ENCODE measurements at places on chromosomes 3 and 15.

DNA sequence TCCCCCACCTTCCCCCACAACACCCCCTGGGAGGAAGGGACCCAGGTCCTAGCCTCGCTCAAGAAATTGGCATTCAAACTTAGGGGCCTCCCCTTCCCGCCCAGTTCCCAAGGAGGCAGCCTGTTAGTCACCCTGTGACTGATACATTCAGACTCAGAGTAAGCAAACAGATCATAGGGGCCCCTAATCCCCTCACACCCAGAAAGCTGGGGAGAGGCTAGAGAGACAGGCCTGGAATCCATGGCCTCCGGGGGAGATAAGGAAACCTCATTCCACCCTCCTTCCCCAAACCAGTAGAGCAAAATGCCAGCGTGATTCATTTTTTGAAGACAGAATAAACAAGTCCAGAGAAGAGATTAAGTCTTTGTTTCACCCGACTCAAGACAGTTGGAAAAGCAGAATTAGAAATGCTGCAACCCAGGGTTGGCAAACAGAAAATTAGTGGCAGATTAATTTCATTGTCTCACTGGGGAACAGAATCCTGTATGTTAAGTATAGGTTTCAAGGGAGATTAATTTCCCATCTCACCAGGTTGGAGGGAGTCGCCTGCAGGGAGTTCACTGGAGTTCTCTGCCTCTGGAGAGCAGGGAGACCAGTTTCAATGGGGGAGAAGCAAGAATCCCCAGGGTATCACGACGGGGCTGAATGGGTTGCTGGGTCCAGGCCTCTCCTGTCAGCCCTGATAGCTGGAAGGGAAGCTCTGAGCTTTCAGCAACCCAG lies 268.3 kb downstream of the UACA start:
- no peak for DNase-seq

- DNase-seq = no peak
Observed at GRCh38 chr15:41285285-41285684, 47.1 kb downstream of the OIP5 start.

- peak; percentile 55 for DNase-seq
Observed at GRCh38 chr3:108818404-108818803, 4.2 kb upstream of the TRAT1 start.

- DNase-seq = no peak
Observed at GRCh38 chr15:51311510-51311909, 26.9 kb downstream of the CYP19A1 start.

DNA sequence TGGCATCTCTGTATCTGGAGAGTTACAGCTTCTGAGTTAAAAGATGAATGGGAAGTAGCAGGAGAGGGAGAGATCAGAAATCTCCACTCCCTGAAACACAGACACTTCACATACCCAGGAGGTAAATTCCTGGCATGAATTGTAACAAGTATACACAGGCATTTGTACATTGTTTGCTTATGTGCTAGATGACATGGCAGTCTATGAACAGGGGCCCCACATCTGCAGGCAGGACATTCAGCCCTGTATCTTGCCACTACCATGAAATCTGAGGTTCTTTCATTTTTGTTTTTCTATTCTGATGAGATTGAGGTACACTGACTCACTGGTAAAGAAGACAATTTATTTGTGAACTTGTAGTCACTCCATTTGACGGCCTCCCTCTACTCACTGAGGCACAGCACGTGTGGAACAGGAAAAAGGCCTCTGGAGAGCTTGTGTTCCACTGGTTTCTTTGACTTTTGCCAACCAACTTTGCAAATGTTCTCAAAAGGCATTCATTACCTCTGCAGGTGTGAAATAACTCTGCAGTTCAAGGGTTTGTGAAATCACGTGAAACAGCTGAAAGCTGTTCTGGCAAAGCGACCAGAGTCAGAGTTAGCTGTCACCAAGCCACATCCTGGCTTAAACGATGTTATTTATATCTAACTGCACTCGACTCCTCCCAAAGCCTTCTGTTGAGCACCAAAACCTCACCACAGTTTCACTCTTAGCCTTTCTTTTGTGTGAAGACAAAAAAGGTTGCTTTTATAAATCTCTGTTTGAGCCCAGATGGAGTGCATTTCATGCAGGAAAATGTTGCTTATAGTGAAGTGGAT lies 401.3 kb upstream of the CFAP20DC start:
- peak; percentile 81 for DNase-seq

All from CD8-positive, alpha-beta T cell (primary cell).